CD4-positive, alpha-beta memory T cell (primary cell): ENCODE measurements at places on chromosomes 1 and 21. TPM values are rescaled to one million over a fixed set of nuclear protein-coding genes. Genes with fewer than 3 reads are reported as not detected.

- no peaks in the 10 kb centered on the region for H3K27me3 ChIP-seq
- no peak overlapping the region for H3K27ac ChIP-seq
- DNase-seq, result peak; percentile 59
- H3K4me1 ChIP-seq, result peaks cover 17% of the 10 kb centered on the region
- H3K4me3 ChIP-seq, result no peak overlapping the region
Observed at GRCh38 chr1:86380257-86380861, 15.8 kb downstream of the ODF2L start.

DNA sequence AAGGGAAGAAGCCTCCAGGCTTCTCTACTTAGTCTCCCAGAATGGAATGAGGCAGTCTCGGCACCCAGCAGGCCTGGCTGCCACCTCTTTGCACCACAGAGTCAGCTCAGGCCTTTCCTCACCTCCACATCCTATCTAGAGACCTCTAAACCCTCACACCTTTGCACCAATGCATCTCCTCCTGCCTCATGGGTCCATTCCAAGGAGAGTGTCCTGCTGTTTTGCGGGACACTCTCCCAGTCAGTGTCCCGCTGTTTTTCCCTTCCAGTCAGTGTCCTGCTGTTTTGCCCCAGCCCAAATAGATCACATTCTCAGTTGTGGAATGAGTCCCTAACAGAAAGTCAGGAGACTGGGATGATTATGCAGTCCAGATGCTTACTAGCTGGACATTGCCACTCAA lies 185.6 kb upstream of the CAMK1G start:
- H3K27me3 ChIP-seq, result no peaks in the 10 kb centered on the region
- no peaks in the 10 kb centered on the region for H3K36me3 ChIP-seq
- H3K27ac ChIP-seq, result no peak overlapping the region
- no peak overlapping the region for H3K4me3 ChIP-seq
- H3K4me1 ChIP-seq, result no peaks in the 10 kb centered on the region

The GBP7 gene
- total RNA-seq, result 0.17 TPM

The OTUD7B gene
- total RNA-seq, result 15.3 TPM

GRCh38 chr21:25934771-25935224 lies 200.0 kb downstream of the GABPA start:
- DNase-seq, result no peak
- H3K4me3 ChIP-seq, result no peak overlapping the region
- no peaks in the 10 kb centered on the region for H3K36me3 ChIP-seq
- no peaks in the 10 kb centered on the region for H3K27me3 ChIP-seq

The NTMT2 gene
- total RNA-seq, result not detected

- H3K4me1 ChIP-seq, result no peaks in the 10 kb centered on the region
- DNase-seq, result no peak
- H3K4me3 ChIP-seq, result no peak overlapping the region
- H3K27me3 ChIP-seq, result no peaks in the 10 kb centered on the region
- H3K36me3 ChIP-seq, result no peaks in the 10 kb centered on the region
Observed at GRCh38 chr1:245272676-245273075, 117.9 kb downstream of the KIF26B start.

The IL20 gene
- not detected for total RNA-seq

DNA sequence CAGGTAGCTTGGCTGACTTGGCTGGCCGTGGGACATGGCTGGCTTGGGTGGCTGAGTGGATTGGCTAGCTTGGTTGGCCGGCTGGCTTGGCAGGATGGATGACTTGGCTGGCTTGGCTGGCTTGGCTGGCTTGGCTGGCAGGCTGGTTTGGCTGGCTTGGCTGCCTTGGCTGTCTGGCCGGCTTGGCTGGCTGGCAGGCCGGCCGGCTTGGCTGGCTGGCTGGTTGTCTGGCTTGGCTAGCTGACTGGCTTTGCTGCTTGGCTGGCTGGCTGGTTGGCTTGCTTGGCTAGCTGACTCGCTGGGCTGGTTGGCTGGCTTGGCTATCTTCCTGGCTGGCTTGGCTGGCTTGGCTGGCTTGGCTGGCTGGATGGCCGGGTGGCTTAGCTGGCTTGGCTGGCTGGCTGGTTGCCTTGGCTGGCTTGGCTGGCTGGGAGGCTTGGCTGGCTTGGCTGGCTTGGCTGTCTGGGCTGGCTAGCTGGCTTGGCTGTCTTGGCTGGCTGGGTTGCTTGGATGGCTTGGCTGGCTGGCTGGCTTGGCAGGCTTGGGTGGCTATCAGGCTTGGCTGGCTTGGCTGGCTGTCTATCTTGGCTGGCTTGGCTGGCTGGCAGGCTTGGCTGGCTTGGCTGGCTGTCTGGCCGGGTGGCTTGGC lies 129.7 kb upstream of the FAM72C start:
- H3K27ac ChIP-seq, result no peak overlapping the region
- no peak for DNase-seq
- H3K4me1 ChIP-seq, result no peaks in the 10 kb centered on the region

DNA sequence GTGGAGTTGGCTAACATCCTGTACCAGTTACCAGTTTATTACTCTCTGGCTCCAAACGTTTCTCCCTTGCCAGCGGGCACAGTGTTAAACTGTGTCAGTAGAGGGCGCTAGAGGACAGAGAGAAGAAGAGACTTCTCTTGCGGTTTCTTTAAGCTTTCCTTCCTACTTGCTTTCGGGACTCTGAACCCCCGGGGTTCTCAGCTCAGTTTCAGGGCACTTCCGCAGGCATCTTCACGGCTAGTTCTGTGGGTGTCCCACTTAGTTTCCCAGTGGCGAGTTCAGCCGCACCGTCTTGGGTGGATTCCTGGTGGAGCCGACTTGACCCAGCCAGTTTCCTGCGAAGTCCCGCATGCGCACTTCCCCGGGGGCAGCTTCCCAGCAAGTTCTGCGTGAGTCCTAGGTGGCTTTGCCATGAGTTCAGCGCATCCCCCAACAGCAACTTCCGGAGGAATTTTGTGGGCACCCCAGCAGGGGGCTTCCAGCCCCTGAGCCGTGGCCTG lies 37.9 kb upstream of the BTG2 start:
- no peaks in the 10 kb centered on the region for H3K36me3 ChIP-seq
- no peaks in the 10 kb centered on the region for H3K27me3 ChIP-seq

The CNR2 gene
- not detected for total RNA-seq

The BARHL2 gene
- not detected for total RNA-seq

- no peak overlapping the region for H3K27ac ChIP-seq
- no peaks in the 10 kb centered on the region for H3K36me3 ChIP-seq
- no peaks in the 10 kb centered on the region for H3K4me1 ChIP-seq
- no peak for DNase-seq
Observed at GRCh38 chr1:11321656-11322491, 48.9 kb downstream of the UBIAD1 start.
